Ovary (tissue), 10 donors: ENCODE measurements at places on chromosomes 4 and X. TPM values are rescaled to one million over a fixed set of nuclear protein-coding genes. Genes with fewer than 3 reads are reported as not detected.

DNA sequence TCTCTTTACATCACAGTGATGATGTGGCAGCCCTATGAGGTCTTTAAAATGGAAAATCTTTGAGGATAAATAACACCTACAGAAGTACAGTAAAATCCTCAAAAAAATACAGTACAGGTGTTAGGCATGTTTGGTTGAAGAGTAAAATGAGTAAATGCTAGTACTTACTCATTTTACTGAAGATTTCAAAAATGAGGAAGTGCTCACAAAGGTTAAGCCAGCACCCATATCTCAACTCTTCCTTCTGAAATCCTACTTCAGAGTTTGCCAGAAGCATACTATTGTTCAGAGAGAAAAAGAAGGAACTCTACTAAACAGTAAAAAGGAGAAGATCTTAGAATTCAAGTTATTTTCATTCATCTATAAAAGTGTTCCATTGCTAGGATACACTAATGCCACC lies 130.9 kb downstream of the CBR4 start:
- peaks cover 7% of the 10 kb centered on the region for H3K4me1 ChIP-seq
- H3K27me3 ChIP-seq = no peaks in the 10 kb centered on the region
- no peak overlapping the region for H3K27ac ChIP-seq
- H3K36me3 ChIP-seq = no peaks in the 10 kb centered on the region
- no peak for DNase-seq
- H3K4me3 ChIP-seq = no peak overlapping the region

GRCh38 chr4:1599491-1600210 lies 84.5 kb downstream of the FAM53A start:
- no peak overlapping the region for H3K4me3 ChIP-seq
- H3K36me3 ChIP-seq = no peaks in the 10 kb centered on the region

CT47B1 gene
- not detected for total RNA-seq

GRCh38 chr4:83905952-83906351 lies 370.0 kb downstream of the GPAT3 start:
- no peaks in the 10 kb centered on the region for H3K27me3 ChIP-seq
- no peak overlapping the region for H3K4me3 ChIP-seq
- no peak for DNase-seq
- H3K27ac ChIP-seq = no peak overlapping the region
- no peaks in the 10 kb centered on the region for H3K4me1 ChIP-seq
- H3K36me3 ChIP-seq = no peaks in the 10 kb centered on the region

TCP11X2 gene
- total RNA-seq = not detected

- H3K27me3 ChIP-seq = no peaks in the 10 kb centered on the region
- no peaks in the 10 kb centered on the region for H3K36me3 ChIP-seq
- DNase-seq = no peak
- no peak overlapping the region for H3K27ac ChIP-seq
Measured at GRCh38 chrX:63488546-63489373, 137.6 kb upstream of the SPIN4 start.

DNA sequence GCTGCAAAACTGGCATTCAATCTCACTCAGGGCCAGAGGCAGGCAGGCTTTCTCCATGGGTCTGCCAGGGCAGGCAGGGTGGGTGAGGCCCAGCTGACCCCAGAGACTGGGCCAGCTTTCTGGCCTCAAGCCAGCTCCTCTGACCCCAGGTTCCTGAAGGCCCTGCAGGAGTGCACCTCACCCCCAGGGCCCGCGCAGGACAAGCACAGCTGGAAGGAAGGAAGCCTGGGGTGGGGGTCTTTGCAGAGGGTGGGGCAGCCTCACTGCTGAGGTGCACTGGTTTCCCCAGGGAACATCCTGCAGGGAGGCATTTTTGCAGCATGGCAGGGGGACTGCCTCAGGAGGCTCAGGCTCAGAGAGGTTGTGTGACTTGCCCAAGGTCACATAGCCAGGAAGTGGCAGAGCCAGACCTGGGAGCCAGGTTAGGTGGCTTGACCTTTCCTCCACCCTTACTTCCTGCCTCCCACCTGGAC lies 31.5 kb upstream of the AFAP1 start:
- H3K27me3 ChIP-seq = no peaks in the 10 kb centered on the region
- no peak for DNase-seq
- H3K4me3 ChIP-seq = no peak overlapping the region
- no peaks in the 10 kb centered on the region for H3K36me3 ChIP-seq

DNA sequence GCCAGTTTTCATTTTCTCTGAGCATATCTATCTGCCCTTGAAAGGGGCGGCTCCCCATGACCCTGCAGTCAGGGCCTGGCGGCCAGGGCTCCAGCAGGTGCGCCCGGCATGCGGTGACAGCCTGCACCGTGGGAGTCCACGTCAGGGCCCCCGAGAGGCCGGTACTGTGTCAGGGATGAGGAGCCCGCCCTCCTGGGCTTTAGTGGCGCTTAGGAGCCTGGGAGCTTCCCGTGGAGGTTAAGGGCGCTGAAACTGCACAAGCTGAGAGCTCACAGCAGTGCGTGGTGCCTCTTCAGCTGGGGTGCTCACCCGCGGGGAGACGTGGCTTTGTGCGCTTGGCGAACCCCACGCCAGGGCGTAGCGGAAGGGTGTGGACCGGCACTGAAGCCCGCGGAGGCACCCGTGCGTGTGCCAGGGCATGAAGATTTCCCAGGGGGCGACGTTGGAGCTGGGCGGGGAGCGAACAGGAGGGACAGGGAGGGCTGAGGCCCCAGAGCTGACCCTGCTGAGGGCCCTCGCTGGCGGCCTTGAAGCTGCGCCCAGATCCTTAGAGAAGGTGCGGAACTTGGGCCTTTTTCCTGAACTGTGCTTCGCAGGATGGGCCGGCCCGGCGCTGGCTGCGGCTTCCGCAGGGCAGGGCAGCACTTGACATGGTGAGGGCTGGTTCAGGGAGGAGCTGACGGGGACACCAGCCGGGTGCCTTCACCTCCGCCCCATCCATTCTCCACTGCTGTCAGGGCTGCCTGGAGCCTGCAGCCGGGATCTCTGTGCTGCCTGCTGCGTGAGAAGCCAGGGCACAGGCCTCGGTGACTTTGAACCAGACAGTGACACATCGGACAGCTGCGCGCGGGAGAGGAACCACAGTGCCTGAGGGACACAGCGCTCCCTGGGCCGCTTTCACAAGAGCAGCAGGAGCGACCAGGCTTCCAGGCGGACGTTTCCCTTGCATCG lies 32.9 kb downstream of the HTT-AS start:
- H3K27me3 ChIP-seq = no peaks in the 10 kb centered on the region
- H3K4me3 ChIP-seq = peak overlapping the region; percentile 31
- DNase-seq = peak; percentile 69
- peak overlapping the region; percentile 33 for H3K27ac ChIP-seq
- no peaks in the 10 kb centered on the region for H3K36me3 ChIP-seq

PAGE4 gene
- 8.7 TPM for total RNA-seq

DNA sequence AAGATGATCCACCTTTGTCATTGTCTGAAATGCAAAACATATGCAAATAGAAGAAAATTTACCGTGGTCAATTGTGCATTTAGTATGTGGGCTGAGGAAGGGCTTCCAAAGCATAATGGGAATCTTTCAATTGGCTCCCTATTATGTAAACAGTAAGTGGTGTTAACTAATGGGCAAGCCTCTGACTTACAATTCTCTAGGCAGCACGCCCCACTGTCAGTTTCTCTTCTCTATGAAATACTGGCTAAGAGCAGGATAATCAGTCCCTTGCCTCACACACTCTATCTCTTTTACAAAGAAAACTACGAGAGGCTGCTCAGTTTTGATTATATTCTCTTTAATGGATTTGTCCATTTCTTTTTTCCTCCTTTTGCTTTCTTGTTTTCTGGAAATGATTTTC lies 1272.6 kb downstream of the PCDH19 start:
- H3K27me3 ChIP-seq = no peaks in the 10 kb centered on the region
- H3K4me3 ChIP-seq = no peak overlapping the region
- no peak for DNase-seq
- no peak overlapping the region for H3K27ac ChIP-seq
- H3K4me1 ChIP-seq = no peaks in the 10 kb centered on the region

- no peak overlapping the region for H3K27ac ChIP-seq
- H3K36me3 ChIP-seq = no peaks in the 10 kb centered on the region
- no peak for DNase-seq
Measured at GRCh38 chr4:106512706-106513105, 144.1 kb upstream of the GIMD1 start.

CFAP47 gene
- total RNA-seq = 0.42 TPM

TRAM1L1 gene
- 3.0 TPM for total RNA-seq

DNA sequence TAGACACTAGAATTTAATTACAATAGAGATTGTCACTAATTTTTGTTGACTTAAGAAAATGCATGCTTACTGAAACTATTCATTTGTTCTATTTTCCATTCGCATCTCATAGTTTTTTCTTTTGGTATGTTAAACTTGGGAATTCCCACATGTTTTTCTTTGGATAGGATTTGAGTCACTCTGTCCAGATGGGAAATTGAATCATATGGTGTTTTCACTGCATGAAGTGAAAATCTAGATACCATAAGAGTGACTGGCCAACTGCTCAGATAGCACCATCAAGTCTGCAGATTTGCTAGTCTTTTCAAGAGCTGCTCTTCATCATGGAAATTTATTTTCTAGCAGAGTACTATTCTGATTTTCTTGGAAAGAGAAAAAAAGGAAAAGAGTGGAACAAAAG lies 172.6 kb downstream of the FAM47B start:
- H3K4me3 ChIP-seq = no peak overlapping the region
- H3K36me3 ChIP-seq = no peaks in the 10 kb centered on the region
- no peak overlapping the region for H3K27ac ChIP-seq
- H3K4me1 ChIP-seq = no peaks in the 10 kb centered on the region
- DNase-seq = no peak
- no peaks in the 10 kb centered on the region for H3K27me3 ChIP-seq

DNA sequence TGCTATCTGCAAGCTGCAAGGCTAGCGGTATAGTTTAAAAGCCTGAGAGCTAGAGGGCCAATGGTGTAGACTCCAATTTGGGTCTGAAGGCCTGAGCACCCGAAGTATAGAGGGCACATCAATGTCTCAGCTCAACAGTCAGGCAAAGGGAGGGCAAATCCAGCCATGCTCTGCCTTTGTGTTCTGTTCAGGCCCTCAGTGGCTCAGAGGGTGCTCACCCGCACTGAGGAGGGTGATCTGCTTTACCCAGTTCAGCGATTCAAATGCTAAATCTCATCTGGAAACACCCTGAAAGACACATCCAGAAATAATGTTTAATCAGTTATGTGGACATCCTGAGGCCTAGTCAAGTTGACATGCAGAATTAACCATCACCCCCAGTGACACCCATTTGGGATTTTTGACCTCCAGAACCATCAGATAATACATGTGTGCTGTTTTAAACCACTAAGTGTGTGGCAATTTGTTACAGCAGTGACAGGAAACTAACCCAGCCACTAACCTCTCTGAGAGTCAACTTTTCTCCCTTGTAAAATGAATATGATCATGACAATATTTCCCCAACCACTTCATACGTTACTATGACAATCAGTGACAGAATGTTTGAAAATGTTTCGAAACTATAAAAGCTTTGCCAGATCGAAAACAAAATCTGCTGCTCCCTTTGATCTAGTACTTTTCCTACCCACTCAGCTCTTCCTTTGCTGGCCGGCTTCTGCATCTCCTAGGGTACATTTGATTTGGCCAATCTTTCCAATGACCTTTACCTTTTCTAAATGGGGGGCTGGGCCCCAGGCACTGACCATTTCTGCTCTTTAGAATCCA lies 8.4 kb upstream of the TBL1X start:
- no peak for DNase-seq
- no peaks in the 10 kb centered on the region for H3K27me3 ChIP-seq
- no peaks in the 10 kb centered on the region for H3K4me1 ChIP-seq
- no peak overlapping the region for H3K4me3 ChIP-seq
- no peaks in the 10 kb centered on the region for H3K36me3 ChIP-seq

MAMLD1 gene
- 28.4 TPM for total RNA-seq

TEX13B gene
- total RNA-seq = not detected

GRCh38 chrX:74225111-74225510 lies 78.9 kb upstream of the ZCCHC13 start:
- H3K4me3 ChIP-seq = no peak overlapping the region
- H3K4me1 ChIP-seq = no peaks in the 10 kb centered on the region
- H3K27ac ChIP-seq = no peak overlapping the region
- no peaks in the 10 kb centered on the region for H3K27me3 ChIP-seq

DNA sequence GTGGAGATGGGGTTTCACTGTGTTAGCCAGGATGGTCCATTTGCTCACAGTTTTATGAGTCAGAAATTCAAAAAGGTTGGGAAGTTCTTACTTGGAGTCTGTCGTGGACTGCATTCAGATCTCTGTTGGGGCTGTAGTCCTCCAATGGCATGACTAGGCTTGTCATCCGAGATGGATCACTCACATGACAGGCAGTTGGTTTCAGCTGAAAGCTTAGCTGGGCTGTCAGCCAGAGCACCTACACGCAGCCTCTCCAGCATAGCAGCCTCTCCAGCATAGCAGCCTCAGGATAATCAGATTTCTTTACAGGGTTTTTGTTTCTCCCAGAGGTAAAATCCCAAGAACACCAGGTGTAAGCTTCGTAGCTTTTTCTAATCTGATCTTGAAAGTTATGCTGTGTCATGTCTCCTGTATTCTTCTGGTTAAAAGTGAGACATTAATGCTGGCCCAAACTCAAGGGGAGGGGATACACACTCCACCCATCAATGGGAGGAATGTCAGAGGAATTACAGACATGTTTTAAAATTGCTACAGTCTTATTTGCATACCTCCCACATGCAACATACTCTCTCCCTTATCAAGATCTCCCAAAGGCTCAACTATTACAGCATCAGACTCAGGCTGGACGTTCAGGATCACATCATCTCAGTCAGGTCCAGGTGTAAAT lies 31.6 kb upstream of the SOD3 start:
- no peak overlapping the region for H3K4me3 ChIP-seq
- no peaks in the 10 kb centered on the region for H3K36me3 ChIP-seq
- no peak for DNase-seq
- H3K27ac ChIP-seq = no peak overlapping the region

GRCh38 chr4:76022031-76022430 lies 1.3 kb downstream of the CXCL10 start:
- H3K27ac ChIP-seq = no peak overlapping the region
- no peaks in the 10 kb centered on the region for H3K4me1 ChIP-seq
- no peaks in the 10 kb centered on the region for H3K27me3 ChIP-seq
- H3K4me3 ChIP-seq = no peak overlapping the region
- no peak for DNase-seq

DNA sequence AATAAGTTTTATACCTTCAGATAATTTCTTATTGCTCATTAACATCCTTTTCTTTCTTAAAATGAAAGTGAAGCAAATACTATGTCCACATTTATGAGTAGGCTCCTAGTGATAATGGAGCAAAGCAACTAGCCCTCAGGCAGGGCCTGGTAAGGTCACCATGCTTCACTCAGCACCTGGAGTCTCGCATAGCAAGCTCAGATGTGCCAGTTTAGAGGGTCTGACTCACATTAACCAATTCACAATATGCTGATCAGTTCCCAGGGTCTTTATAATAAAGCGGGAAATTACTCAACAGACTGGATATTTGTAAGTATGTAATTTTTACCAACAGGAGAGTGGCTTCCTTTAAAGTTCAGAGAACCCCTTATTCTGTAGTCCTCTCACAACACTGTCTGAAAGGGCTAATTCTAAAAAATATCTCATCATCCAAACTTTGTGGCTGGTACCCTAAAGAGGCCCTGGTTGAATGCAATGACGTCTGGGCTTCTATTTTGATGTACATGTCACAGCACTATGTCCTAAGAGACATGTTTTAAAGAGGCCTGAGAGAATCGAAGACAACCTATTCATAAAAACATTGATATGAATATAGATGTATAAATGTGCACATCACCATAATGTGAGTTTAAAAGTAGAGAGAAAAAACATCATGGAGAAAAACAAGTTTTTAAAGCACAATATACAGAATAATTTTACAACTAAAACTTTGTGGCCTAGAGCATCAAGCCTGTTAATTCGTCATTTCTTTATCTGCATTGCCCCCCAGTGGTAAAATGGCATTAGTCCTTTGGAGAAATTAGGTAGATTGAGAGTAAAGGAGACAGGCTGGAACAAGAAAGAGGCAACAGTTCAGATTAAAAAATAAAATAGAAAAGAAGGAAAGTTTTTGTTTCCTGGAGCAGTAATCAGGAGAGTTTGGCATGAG lies 44.3 kb downstream of the IL21 start:
- no peak overlapping the region for H3K27ac ChIP-seq
- no peaks in the 10 kb centered on the region for H3K4me1 ChIP-seq
- H3K27me3 ChIP-seq = no peaks in the 10 kb centered on the region
- DNase-seq = no peak
- no peaks in the 10 kb centered on the region for H3K36me3 ChIP-seq
